ENCODE measurements at places on chromosomes 11 and 22. TPM values are rescaled to one million over a fixed set of nuclear protein-coding genes. Genes with fewer than 3 reads are reported as not detected.

- DNase-seq: no peak
Measured at GRCh38 chr11:68066742-68067141, 27.9 kb downstream of the TCIRG1 start.

GRCh38 chr11:134266841-134267251 lies 9.3 kb upstream of the GLB1L3 start:
- DNase-seq: no peak

GRCh38 chr22:42310291-42311015 lies 40.0 kb upstream of the TCF20 start:
- DNase-seq: no peak

- DNase-seq: peak; percentile 80
Measured at GRCh38 chr11:69442807-69443137, 38.7 kb upstream of the LINC01488 start.

GRCh38 chr11:42620796-42621195 lies 691.0 kb upstream of the API5 start:
- no peak for DNase-seq

DNA sequence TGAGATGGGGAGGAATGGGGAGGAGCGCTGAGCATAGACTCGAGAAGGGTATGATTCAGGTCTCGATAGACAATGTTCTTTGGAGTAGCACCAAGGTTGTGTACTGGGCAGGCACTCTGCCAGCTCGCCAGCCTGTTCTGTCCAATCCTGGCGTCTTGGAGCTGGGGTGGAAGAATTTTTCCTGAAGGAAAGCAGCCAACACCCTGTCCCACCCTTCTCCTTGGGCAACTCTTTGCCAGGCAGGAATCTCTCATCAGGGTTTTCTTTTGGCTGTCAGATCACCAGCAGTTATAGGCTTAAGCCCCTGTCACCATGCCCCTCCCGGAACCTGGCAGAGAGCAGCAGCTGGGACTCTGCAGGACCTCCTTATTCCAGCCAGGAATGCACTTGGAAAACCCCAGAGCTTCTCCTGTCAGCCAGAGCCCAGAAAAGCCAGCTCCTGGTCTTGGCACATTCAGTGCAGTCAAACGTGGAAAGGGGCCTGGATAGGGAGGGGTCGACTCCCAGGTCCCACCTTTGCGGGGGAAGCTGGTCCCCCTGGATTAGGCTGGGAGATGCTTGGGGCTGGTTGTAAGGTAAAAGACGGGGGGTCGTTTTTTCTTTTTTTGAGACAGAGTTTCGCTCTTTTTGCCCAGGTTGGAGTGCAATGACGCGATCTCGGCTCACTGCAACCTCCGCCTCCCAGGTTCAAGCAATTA lies 14.4 kb upstream of the SPTBN2 start:
- no peak for DNase-seq

DNA sequence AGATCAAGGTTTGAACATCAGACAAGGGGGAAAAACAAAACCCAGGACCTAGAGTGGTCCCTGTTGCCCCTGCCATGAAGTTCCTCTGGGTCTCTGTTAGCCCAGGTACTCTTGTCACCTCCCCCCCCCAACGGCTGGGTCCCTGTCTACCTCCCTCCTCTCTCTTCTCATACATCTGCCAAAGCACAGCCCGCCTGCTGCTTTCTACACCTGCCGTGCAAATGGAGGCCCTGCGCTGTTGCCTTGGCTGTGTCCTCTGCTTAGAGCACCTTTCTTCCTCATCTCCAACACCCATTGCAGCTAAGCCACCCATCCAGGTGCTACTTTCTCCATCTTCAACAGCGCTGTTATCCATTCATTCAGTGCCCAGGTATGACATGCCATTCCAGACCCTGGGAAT lies 99.2 kb downstream of the TP53I11 start:
- no peak for DNase-seq

DNA sequence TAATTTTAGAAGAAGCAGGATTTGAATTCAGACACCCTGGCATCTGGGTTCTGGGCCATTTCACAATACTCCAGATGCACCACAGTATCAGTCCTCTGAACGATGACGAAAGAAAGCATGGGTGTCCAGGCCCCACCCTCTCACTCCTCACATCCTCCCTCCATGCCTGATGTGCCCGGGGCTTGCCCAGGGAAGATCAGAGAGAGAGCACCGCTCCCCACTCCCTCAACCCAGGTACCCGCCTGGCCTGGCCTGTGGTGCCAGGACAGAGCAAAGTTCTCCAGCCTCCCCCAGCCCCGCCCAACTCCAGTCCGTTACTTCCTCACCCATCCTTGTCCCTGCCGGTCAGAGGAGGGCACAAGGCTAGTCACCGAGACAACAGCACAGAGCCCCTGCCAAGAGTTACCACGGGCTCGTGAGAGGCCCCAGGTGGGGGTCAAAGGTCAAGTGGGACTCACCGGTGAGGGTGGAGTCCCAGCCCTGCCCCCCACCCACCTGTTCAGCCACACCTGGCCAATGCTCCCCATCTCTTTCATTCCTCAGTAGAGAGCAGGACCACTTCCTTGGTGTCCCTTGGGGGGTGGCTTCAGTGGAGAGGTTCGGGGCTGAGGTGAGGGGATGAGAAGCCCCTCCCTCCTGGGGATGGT lies 8.1 kb downstream of the BCL9L start:
- DNase-seq: peak; percentile 74

Gene FREY1
- 0.44 TPM for polyA plus RNA-seq

Gene PTGDR2
- 1.9 TPM for polyA plus RNA-seq

Gene OR52H1
- not detected for polyA plus RNA-seq

Gene FXYD6
- polyA plus RNA-seq: not detected

Data from HepG2 (cell line).